ENCODE measurements at places on chromosomes 13 and 19.

- peak; percentile 58 for DNase-seq
Measured at GRCh38 chr13:30997697-30998096, 65.2 kb downstream of the TEX26 start.

DNA sequence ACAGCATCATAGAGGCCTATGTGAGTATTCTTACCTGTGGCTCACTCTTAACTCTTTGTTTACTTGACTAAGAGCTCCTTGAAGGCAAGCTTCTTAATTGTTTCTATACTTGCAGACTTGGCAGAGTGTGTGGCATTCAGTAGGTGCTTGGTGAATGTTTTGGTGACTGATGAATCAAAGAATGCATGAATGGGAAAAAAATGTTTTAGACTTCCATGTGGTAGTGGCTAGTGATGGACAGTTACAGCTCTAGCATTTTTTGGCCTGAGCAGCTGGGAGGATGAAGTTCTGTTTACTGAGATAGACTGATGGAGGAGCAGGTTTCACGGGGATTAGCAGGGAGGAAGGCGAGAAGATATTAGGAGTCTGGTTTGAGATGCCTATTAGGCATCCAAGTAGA, 13.6 kb downstream of the HAS1 start:
- no peak for DNase-seq

DNA sequence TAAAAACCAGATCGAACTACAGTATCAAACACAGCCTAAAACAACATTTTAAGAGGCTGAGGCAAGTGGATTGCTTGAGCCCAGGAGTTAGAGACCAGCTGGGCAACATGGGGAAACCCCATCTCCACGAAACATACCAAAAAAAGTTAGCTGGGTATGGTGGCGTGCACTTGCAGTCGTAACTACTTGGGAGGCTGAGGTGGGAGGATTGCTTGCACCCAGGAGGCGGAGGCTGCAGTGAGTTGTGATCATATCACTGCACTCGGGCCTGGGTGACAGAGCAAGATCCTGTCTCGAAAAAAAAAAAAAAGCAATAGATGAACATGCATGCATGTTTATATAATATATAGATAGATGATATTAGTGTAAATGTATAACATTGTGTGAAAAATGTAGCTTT, 5.2 kb upstream of the MRPS31 start:
- DNase-seq = no peak

GRCh38 chr19:48154003-48154402, 16.1 kb downstream of the LIG1 start:
- DNase-seq = no peak

- no peak for DNase-seq
Measured at GRCh38 chr19:47473336-47473735, 1.6 kb upstream of the SLC8A2 start.

DNA sequence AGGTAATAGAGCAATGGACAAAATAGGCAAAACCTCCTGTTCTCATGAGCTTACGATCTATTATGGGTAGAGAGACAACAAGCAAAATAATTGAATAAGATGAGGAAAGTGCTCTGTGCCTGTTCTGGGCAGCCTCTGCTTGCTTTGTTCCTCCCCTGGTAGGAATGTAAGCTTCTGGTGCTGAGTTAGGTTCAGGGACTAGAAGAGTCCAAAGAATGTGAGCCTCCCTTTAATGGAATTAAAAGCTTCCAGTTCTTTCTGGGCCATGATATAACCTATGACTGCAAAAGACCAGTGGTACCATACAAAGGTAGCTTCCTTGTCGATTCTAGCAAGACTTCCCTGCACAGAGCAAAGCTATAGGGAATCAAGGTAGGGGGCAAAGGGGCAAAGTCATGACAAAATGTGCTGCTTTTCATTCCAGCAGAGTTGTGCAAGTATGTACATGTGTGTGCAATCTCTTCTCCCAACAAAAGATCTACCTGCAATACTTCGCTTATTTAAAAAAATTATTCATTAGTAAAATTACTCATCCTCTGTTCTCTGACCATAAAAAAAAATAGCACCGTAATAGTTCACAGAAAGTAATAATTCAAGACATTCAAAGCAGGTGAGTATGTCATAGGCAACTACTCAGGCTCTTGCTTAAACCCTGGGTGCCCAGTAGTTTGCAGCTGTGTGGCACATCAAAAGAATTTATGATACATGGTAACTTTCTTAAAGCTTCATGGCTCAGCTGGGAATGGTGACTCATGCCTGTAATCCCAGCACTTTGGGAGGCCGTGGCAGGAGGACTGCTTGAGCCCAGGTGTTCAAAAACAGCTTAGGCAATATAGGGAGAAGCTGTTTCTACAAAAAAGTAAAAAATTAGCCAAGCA, 21.4 kb downstream of the ACOD1 start:
- DNase-seq = no peak

DNA sequence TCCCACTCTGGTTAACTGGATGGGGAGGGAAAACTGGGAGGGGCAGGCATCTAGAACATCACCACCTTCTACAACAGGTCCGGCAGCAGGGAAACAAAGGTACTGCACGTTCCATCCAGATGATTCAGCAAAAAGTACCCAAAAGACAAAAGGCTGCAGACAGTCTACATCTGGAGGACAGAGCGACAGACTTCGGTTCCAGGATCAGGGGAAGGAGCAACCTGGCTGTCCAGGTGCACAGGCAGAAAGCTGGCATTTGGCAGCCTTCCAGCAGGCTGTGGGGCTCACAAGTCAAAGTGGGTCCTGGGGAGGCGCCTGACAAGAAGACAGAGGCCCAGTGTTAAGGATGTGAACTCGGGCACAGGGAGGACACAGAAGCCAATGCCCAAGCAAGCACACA, 202.9 kb downstream of the SUCLA2 start:
- DNase-seq = no peak

GRCh38 chr13:96444676-96445075, 354.8 kb downstream of the HS6ST3 start:
- DNase-seq = no peak

DNA sequence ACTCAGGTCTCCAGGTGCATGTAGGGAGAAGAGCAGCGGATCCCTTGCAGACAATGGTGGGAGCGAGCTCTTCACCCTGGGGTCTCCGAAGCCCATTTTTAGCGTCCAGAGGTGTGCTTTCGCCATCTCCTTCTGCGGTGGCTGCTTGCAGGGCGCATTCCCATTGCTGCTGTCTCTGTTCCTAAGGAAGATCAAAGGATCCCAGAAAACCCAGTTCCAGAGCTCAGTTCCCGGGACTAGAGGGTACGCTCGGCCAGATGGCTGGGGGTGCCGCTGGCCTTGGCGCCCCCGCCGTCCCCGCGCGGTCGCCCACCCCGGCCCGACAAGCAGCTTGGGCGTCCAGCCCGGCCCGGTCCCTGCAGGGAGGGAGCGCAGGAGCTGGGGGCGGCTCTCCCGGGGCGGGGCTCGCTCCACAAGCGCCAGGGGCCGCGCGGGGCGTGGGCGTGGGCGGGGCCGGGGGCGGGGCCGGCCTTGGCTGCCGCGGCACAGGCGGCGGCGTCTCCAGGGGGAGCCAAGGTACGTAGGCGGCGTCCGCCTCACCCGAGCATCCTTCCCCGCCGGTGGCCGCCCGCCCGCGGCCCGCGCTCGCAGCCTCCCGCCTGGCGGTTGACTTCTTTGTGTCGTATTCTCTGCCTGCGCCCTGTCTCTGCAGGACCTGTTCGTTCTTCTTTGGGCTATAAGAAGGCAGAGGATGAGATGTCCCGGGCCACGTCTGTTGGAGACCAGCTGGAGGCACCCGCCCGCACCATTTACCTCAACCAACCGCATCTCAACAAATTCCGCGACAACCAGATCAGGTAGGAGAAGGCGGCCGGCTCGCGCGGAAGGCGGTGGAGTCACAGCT, 96.8 kb downstream of the ATP8A2 start:
- peak; percentile 75 for DNase-seq

DNA sequence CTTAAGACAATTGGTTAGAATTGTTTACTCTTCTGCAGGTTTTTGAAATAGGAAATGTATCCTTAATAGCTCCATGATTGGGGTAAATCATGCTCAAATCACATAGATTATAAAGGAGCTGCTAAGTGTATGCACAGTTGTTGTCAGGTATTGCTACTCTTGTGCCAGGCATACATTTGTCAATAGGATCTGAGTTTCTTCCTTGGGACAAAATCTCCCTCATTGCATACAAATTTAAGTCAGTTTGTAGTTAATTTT, 109.3 kb upstream of the MLNR start:
- no peak for DNase-seq

DNA sequence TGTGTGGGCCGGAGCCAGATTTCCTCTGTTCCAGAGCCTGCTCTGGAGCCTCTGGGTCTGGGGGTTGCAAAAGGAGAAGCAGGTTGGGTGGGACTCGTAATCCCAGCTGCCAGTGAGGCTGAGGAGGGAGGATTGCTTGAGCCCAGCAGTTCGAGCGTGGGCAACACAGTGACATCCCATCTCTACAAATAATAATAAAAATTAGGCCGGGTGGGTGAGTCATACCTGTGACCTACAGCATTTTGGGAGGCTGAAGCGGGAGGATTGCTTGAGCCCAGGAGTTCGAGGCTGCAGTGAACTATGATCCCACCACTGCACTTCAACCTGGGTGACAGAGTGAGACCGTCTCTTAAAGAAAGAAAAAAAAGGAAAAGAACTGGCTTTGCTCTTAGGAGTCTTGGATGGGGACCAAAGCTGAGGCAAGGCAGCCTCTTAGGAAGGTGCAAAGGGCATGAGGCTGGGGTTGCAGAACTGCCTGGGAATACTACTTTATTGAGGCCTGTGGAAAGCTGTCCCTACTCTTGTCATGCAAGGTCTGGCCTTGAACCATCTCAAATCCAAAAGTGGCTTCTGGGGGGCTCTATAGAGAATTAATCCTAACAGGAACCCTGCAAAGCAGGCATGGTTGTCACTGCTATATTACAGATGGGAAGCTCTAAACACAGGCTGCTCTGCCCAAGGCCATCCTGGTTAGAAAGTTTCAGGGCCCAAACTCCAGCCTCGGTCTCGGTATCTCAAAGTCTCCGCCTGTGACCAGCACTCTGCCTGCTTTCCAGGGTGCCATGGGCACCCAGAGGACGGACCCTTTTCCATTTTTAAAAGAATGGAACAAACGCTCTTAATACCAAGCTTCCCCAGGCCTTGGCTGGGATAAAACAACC, 880 bp upstream of the C19orf12 start:
- no peak for DNase-seq

DNA sequence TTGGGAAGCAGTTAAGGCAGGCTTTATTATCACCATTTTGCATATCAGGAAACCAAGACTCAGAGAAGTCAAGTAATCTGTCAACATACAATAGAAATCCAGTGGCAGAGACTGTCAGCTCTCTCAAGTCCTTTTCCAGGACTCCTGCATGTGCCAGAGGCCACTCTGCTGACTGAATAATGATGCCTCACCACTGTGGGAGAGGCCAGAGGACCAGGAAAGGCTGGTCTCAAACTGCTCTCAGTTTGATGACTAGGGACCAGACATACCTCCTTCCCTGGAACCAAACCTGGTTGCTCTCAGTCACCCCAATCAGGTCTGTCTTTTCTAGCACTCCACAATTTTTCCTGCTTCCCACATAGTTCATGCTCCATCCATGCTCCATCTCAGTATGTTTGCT, 8.0 kb downstream of the RNASEH2B start:
- DNase-seq = no peak

DNA sequence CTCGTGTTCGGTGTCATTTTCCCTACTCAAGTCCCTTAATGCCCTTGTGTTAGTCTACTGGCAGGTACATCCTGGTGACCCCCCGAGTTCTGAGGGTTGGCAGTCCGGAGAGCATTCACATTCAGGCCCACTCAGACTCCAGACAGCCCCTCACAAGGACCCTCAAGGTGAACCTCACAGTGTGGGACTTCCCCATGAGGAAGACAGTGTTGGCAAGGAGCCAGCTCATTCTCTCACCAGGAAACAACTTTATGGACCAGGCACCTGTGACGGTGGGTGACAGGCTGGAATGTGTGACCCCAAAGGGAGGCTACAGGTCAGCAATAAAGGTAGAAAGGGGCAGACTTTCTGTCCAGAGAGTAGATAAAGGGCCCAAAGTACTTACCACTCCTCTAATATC, 24.5 kb downstream of the RDH8 start:
- no peak for DNase-seq

- no peak for DNase-seq
Measured at GRCh38 chr13:95146486-95146885, 154.8 kb downstream of the ABCC4 start.

DNA sequence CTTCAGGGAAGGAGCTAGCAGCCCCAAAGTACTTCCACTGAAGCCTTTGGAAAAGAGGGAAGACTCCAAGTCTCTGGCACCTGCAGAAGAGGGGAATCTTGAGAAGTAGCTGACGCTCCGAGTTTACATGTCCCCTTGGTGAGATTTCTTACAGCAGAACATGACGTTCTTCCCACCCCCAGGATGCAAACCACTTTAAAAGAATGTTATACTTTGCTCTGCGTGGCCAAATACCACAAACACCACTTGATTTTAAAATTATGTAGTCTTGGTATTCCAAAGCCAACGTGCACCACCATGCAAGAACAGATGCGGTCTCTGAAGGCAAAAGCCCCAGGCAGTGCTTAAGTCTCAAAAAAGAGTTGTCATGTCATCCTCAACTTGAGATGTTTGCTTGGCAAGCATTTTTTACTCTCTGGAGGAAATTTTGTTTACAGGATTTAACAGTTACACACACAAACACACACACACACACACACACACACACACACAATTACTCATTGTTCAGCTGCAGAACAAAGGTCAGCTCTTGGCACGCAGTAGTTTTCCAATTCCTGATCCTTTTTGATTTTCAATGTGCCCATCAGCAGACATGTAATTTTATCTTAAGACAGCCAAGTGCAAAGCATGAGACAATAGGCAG, 106.1 kb downstream of the RGCC start:
- DNase-seq = no peak

DNA sequence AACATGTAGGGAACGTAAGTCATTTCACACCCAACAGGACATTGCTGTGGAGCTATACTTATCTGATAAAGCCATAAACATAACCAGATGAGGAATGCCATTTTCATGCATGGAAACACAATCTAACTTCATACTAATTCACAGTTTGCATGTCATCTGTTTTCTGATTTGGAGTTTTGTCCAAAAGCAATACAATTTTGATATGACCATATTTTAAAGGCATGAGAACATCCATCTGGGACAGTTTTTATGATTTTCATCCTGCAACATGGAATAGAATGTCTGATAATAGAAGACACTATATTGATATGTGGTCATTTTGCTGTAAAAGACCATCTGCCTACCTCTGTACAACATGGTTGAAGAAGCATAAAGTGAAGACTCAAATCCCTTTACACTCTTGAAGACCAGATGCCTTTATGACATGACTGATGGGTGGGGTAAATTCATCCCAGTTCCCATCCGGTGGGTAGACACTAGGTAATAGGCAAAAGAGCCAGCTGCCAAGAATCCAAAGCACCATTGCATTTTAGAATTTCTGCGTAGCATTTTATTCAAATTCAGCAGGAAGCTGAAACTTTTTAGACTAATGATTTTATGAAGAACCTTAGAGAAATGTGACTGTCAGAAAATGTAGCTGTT, 309.8 kb downstream of the LMO7 start:
- no peak for DNase-seq

- no peak for DNase-seq
Measured at GRCh38 chr19:46279177-46279576, 17.7 kb upstream of the HIF3A start.
